ENCODE measurements at places on chromosomes 13 and 19.
A peak's percentile ranks its signal among the peaks of the same experiment; 100 is the strongest.

DNA sequence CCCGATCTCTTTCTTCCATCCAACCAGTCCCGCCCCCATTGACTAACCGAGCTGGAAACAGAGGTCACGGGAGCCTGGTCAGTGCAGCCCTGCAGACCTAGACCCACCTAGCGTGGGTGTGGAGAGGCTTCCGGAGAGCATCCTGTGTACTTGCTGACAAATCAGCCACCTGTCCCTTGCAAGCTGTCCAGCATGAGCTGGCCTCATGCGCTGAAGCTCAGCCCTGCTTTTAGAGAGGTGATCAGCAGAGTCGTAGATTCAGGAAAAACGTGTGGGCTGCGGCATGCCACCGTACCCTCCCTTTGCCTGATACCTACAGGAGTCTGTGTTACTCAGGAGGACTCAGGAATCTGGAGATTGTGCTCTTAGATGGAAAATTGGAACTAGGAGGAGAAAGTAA, 80.3 kb upstream of the UQCRFS1 start:
- no peak for DNase-seq

- peak; percentile 50 for DNase-seq
Observed at GRCh38 chr13:48585456-48585840, 52.6 kb upstream of the RCBTB2 start.

DNA sequence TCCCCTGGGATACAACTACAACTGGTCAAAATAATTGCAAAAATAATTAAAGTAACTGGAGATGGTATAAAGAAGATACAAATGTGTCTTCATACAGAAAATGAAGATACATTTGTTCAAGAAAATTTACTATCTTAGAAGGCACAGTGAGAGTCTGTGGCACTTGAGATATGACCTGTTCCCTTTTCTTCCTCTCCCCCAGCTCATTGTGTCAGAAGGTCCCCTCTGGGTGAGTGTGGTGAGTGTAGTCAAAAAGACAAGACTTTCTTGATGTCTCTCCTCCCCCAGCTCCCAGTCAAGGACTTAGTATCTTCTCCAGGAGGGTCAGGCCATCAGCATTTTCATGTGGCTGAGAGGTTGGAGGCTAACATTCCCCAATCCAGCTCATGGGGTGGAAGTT, 51.7 kb downstream of the EDNRB start:
- no peak for DNase-seq

- no peak for DNase-seq
Observed at GRCh38 chr13:28640861-28641599, 17.9 kb upstream of the POMP start.

GRCh38 chr19:54035215-54036178, 28.2 kb downstream of the VSTM1 start:
- DNase-seq: no peak

DNA sequence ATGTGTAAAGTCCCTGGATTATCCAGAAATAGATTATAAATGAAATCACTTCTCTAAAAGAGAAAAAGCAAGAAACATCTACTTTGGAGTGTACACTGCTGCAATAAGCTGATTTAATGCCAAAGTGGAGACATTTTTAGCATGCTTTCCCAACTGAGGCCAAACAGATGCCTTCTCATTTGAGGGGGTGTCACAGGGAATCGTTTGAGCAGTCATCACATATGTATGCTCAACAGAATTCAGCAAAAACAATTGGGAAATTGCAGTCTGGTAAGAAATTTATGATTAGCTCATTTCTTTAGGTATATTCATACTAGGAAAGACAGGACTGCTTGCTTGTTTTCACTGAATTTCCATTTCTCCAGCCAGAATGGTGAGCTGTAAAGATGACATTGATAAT, 27.3 kb upstream of the TPP2 start:
- DNase-seq: no peak

- DNase-seq: no peak
Observed at GRCh38 chr19:30791088-30791487, 418.9 kb downstream of the ZNF536 start.

DNA sequence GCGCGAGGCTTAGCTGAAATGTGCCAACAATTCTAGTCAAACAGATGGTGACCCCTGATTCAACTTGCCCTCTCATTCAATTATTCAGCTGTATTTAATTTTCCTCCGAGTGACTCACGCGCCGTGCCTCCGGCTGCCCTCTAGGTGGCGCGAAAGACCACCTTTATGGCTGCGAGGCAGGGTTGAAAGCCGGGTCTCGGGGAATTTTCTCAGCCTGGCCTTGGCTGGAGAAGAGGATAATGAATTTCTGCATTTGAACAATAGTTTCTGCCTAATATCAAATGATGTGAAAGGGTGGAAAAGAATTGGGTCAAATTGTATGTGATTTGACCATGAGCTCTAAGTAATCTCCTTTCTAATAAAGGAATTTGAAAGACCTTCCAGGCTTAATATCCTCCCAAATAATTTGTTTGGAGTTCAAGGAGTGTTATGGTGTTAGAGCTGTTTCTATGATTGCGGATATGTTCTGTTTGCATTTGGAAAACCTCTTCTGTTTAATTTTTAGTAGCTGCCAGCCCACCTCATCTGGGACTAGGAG, 310.9 kb downstream of the ZNF536 start:
- DNase-seq: no peak

- DNase-seq: no peak
Observed at GRCh38 chr19:45158503-45159209, 2.1 kb downstream of the NKPD1 start.

- DNase-seq: no peak
Observed at GRCh38 chr19:48813123-48813913, 2.5 kb upstream of the BCAT2 start.

- no peak for DNase-seq
Observed at GRCh38 chr19:48353677-48354076, 10.1 kb downstream of the TMEM143 start.

- DNase-seq: no peak
Observed at GRCh38 chr13:43757266-43757665, 29.5 kb downstream of the ENOX1 start.

GRCh38 chr19:52735734-52736133, 890 bp upstream of the ZNF611 start:
- DNase-seq: no peak

- DNase-seq: no peak
Observed at GRCh38 chr19:1085676-1086442, 9.3 kb downstream of the POLR2E start.

- no peak for DNase-seq
Observed at GRCh38 chr19:3673506-3674439, 26.5 kb downstream of the PIP5K1C start.

DNA sequence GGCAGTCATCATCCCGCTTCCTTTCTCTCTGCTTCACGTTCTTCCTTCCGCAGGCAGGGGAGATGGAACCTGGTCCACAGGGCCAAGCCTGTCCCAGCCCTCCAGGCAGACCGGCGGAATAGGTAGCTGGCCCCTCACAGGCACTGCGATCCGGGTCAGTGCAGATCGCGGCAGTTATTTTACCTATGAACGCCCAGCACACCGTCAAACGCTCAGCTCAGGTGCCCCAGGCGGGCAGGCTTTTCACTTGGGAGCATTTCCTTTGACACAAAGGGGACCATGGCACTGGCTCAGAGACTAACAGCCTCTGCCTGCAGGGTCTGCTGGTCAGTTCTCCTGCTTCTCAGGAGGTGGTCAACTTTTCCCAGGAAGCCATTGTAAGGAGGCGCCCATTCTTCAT, 97.0 kb upstream of the ZNF98 start:
- no peak for DNase-seq

DNA sequence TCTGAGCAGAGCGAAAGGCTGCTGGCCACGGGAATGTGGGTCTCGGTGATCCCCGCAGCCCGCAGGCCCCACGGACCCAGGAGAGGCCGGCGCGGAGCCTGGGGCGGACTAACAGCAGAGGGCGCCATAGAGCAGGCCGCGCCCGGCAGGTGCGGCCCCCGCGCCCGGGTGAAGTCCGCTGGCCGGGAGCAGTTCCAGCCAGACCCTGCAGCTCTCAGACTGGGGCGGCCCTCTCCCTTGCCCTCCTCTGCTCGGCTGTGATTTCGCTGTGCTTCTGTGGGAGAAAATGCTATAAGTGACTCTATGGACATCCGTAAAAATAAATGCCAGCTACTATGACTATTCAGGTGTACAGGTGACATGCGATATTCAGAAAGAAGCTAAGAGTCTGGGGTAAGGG, 37.7 kb downstream of the GSX1 start:
- no peak for DNase-seq

- DNase-seq: no peak
Observed at GRCh38 chr13:48654511-48654910, 782 bp downstream of the CYSLTR2 start.

- DNase-seq: no peak
Observed at GRCh38 chr19:55297267-55297666, 13.5 kb downstream of the BRSK1 start.

DNA sequence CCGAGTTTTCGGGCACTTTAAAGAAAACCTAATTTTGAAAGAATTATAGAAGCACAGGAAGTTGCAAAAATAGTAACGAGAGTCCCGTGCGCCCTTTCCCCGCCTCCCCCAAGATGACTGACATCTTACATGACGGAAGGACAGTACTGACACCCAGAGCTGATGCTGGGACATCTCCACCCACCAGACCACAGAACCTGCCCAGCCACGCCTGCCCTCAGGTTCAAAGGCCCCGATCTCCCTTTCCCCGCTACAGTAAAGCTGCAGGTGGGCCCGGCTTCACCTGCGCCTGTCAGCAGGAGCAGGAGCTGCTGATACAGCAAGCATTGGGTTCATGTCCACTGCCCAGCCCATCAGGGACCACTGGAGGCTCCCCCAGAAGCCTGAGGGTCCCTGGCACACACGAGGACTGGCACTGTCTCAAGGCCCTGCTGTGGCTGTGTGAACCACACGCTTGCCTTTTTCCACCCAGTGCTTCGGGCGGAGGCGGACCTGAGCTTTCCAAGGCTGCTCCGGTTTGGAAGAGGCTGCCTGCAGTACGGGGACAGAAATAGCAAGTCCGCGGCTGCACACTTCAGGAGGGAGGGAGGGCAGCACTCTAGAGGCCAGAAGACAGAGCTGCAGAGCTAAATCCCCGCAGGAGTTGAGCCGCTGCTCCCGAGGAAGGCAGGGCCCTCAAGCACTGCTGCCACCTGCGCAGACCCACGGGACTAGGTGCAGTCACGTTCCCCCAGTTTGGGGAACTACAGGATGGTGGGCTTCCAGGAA, 8.7 kb downstream of the MAP2K2 start:
- no peak for DNase-seq

DNA sequence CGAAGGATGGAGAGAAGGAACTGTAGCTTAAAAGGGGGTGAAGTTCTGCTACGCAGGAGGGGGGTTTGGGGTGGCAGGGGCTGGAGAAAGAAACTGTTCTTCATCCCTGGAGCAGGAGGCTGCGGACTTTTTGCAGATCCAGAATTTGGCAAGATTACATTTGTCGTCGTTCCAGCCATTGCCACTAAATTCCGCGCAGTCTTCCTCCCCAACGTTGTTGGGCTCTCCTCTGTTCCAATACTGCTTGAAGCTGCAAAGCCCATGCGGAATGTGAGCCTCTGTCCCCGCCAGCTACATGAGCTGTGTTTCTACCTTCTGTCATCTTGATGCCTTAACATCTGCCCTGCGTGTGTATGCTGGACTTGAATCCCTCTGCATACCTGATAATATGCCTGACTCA, 4.3 kb downstream of the CD209 start:
- no peak for DNase-seq

DNA sequence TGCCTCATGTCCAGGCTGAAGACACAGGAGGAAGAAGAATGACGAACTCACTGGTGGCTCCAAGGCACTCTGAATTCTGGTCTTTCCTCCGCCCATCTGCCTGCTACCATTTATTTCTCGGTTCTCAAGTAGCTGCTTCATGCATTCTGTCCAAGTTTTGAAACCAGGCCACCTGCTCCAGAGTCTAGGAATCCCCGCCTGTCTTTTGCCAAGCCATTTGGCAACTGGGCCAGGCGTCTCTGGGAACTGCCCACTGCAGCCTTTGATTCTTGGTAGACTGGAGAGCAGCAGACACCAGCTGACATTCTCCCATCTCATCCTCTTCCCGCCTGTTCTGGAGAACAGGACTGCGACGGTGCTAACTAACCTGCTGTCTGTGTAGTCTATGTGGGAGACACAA, 10.8 kb downstream of the SLC35E1 start:
- no peak for DNase-seq

GRCh38 chr19:57319869-57320179, 448 bp upstream of the ZNF543 start:
- DNase-seq: no peak

GRCh38 chr13:88674841-88675240, 1003.7 kb downstream of the SLITRK5 start:
- no peak for DNase-seq

- no peak for DNase-seq
Observed at GRCh38 chr19:23461120-23461519, 65.8 kb upstream of the ZNF91 start.

DNA sequence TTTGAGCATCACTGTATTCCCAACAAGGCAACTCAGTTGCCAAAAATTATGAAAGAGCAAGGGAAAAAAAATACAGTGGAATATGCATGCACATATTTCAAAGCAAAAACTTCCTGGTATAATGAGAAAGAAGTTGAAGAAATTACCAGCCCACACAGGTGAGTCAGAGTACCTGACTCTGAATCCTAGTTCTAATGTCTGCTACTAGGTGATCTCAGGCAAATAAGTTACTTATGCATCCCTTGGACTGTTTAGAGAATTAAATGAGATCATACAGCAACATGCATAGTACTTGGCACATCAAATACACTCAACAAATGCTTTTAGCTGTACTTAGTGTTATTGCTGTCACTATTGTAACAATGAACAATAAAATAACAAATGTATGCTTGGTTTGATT, 144.9 kb downstream of the MIPEP start:
- DNase-seq: no peak

- DNase-seq: no peak
Observed at GRCh38 chr13:92418818-92419412, 807.7 kb upstream of the GPC6 start.

- peak; percentile 80 for DNase-seq
Observed at GRCh38 chr13:112873851-112874750, 94.9 kb upstream of the MCF2L start.

DNA sequence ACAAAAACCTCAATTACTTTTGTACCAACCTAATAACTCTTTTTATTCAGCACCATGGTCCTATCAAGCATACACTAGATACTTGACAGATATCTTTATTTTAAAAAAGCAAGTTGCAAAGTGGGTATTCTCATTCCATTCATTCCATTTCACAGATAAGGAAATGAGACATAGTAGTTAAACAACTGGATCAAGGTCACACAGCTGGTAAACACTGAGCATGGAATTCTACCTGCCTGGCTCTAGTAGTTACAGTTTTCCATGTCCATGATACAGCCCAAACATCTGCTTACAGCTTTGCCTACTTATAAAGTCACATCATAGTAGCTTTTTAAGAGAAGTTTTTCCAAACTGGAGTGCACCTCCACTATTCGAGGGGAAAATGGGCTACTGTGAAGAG, 57.1 kb upstream of the SERTM1 start:
- DNase-seq: no peak

DNA sequence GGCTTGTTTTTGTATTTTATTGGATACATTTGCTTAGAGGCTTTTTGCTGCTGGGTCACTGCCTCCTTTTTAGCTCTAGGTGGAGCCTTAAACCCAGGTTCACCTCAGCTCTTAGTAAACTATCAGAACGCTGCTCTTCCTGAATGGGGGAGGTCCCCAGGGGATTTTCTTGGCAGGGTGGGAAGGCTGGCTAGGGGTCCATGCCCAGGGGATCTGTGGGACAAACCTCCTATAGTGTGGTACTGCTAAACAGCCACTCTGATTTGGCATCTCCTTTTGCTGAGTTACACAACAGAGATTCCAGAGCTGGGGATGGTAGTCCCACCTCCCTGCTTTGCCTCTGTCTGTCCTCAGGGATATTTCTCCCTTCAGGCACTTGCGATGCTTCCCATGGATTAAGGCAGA, 204.9 kb downstream of the ZIC5 start:
- DNase-seq: peak; percentile 22

- DNase-seq: no peak
Observed at GRCh38 chr13:20699715-20700114, 3.8 kb upstream of the IL17D start.
